ENCODE measurements at places on chromosomes 6 and 20. TPM values are rescaled to one million over a fixed set of nuclear protein-coding genes. Genes with fewer than 3 reads are reported as not detected.

GRCh38 chr6:29887330-29887818 is 55.0 kb upstream of the HLA-A start:
- H3K27me3 ChIP-seq = no peaks in the 10 kb centered on the region
- H3K27ac ChIP-seq = peak overlapping the region; percentile 87
- H3K36me3 ChIP-seq = no peaks in the 10 kb centered on the region
- no peaks in the 10 kb centered on the region for H3K4me1 ChIP-seq
- H3K4me3 ChIP-seq = no peak overlapping the region

GRCh38 chr6:37536491-37537190 is 36.9 kb upstream of the CCDC167 start:
- peaks cover 12% of the 10 kb centered on the region for H3K4me1 ChIP-seq
- peaks cover 69% of the 10 kb centered on the region for H3K27me3 ChIP-seq
- DNase-seq = no peak
- H3K4me3 ChIP-seq = no peak overlapping the region

- DNase-seq = no peak
- no peaks in the 10 kb centered on the region for H3K36me3 ChIP-seq
- no peaks in the 10 kb centered on the region for H3K4me1 ChIP-seq
- H3K4me3 ChIP-seq = no peak overlapping the region
Measured at GRCh38 chr20:57153238-57153905, 113.1 kb downstream of the BMP7 start.

GRCh38 chr6:88562353-88563276 is 396.5 kb upstream of the CNR1 start:
- H3K27ac ChIP-seq = no peak overlapping the region
- no peaks in the 10 kb centered on the region for H3K27me3 ChIP-seq
- no peak for DNase-seq
- H3K4me3 ChIP-seq = no peak overlapping the region
- H3K4me1 ChIP-seq = no peaks in the 10 kb centered on the region
- no peaks in the 10 kb centered on the region for H3K36me3 ChIP-seq

GRCh38 chr6:3305831-3306230 is 47.1 kb downstream of the PSMG4 start:
- no peaks in the 10 kb centered on the region for H3K36me3 ChIP-seq
- no peaks in the 10 kb centered on the region for H3K27me3 ChIP-seq
- no peak overlapping the region for H3K27ac ChIP-seq
- H3K4me1 ChIP-seq = no peaks in the 10 kb centered on the region
- peak; percentile 4 for DNase-seq

DNA sequence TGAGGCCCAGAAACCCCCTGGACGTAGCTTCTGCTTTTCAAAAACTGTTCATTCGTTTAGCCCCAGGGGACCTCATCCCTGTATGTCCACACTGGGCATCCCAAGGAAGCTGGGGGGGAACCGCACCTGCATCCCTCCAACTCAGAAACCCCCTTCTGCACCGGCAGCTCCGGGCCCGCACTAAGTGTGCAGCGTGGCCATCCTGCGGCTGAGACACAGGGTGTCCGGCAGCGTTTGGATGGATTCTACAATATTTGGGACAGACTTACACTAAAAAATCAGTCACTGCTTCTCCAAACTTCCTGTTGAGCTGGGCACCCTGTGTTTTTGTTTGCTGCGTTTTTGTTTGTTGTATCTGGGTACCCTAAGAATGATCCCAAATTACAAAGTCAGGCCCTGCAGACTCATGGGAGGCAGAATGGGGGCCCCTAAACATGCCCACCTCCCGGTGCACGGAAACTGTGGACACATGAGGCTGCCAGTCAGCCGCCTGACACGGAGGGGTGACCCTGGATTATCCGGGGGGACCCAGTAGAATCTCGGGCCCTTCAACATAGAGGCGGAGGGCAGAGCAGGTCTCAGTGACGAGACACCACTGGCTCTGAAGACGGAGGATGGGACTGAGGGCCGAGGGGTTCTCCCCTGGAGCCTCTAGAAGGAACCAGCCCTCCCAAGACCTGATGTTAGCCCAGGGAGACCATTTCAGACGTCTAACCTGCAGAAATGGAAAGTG is 88.2 kb upstream of the BHLHE23 start:
- no peaks in the 10 kb centered on the region for H3K36me3 ChIP-seq
- H3K4me3 ChIP-seq = no peak overlapping the region

DNA sequence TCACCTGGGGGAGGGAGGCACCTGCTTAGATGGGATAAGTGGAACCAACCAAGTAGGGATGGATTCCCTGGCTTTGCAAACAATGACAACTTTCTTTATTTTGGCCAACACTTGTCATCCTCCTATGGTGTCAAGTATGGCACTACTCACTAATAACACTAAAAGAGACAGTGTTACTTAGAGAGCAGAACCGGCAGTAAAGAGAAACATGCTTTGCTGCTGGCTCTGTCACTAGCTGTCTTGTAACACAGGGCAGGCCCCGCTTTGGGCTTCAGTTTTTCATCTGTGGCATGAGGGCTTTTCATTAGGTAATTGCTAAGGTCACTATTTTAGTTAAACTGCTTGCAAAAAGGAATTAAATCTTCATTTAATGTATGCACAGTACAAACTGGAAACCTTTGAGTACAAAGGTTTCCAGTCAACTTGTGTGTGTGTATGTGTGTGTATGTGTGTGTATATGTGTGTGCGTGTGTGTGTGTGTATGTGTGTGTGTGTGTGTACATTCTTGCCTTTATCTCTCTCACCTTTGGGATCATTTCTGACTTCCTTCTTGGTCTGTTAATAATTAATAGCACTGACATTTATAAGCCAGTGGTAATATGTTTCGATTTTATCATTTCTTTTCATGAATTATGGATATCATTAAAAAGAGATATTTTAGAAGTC is 64.7 kb downstream of the BTBD3 start:
- H3K27me3 ChIP-seq = no peaks in the 10 kb centered on the region
- no peak overlapping the region for H3K4me3 ChIP-seq
- H3K4me1 ChIP-seq = no peaks in the 10 kb centered on the region
- no peak overlapping the region for H3K27ac ChIP-seq

GRCh38 chr6:70956451-70957283 is at the start of gene B3GAT2:
Gene B3GAT2, minus strand, starts transcription at chr6:70957060. Its CDS starts 631 bp downstream, at chr6:70956429.
- H3K36me3 ChIP-seq = no peaks in the 10 kb centered on the region
- H3K27me3 ChIP-seq = peaks cover 74% of the 10 kb centered on the region
- H3K4me3 ChIP-seq = peak within 1 kb of the TSS; percentile 37

GRCh38 chr6:1267057-1267732 is 44.7 kb upstream of the FOXQ1 start:
- H3K27ac ChIP-seq = no peak overlapping the region
- H3K4me1 ChIP-seq = no peaks in the 10 kb centered on the region
- no peaks in the 10 kb centered on the region for H3K36me3 ChIP-seq
- H3K4me3 ChIP-seq = no peak overlapping the region

The RXRB gene
- total RNA-seq = 27.3 TPM

The ABRACL gene
- not detected for total RNA-seq

The OR11A1 gene
- total RNA-seq = not detected

The EBF4 gene
- 4.4 TPM for total RNA-seq
